ENCODE measurements at places on chromosomes 13 and 19. TPM values are rescaled to one million over a fixed set of nuclear protein-coding genes. Genes with fewer than 3 reads are reported as not detected.

TMPRSS9 gene
- polyA plus RNA-seq: 1.1 TPM

DNA sequence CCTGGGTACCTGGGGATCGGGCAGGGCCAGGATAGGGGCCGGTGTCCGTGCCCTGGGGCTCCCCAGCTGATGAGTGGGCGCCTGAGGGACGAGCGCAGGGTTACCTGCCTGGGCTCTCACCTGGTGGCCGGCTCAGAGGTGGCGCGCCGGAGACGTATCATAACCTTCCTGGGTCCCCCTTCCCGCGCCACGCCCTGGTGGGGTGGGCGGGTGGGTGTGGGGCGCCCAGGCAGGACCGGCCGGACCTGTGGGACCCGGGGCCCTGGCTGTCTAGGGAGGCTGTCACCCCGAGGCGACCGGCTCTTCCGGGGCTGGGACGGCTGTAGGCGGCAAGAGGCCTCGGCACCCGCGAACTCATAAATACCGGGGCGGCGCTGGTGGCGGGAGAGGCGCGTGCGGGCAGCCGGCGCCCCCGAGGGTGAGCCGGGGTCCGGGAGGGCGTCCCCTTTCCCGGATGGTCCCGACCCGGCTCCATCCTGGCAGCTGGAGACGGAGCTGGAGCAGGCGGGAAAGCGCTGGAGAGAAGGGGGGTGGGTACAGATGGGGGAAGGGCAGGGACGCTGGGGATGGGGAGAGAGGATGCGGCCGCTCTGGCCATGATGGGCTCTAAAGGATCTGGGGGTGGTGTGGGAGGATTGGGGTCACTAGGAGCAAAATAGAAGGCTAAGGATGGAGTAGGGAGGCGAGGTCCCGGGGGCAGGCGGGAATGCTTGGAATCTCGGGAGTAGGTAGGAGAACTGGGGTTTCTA, at the start of gene ACP7:
Gene ACP7, plus strand, starts transcription at position 386 of the 749 bp plus-strand sequence. CDS start 902 bp downstream, outside the sequence.
- peaks cover 7% of the 10 kb centered on the region for H3K4me1 ChIP-seq
- DNase-seq: no peak
- H3K4me3 ChIP-seq: no peak within 1 kb of the TSS
- no peaks in the 10 kb centered on the region for H3K36me3 ChIP-seq
- peaks cover 44% of the 10 kb centered on the region for H3K27me3 ChIP-seq
- H3K27ac ChIP-seq: no peak within 1 kb of the TSS

- H3K27ac ChIP-seq: no peak overlapping the region
- DNase-seq: peak; percentile 30
- H3K4me1 ChIP-seq: peaks cover 27% of the 10 kb centered on the region
- peaks cover 47% of the 10 kb centered on the region for H3K27me3 ChIP-seq
Measured at GRCh38 chr13:52851137-52851962, 2.9 kb upstream of the PCDH8 start.

GRCh38 chr19:45568732-45569131, 15.9 kb downstream of the OPA3 start:
- no peak overlapping the region for H3K27ac ChIP-seq
- H3K4me1 ChIP-seq: peaks cover 15% of the 10 kb centered on the region
- DNase-seq: peak; percentile 22
- no peaks in the 10 kb centered on the region for H3K27me3 ChIP-seq
- no peak overlapping the region for H3K4me3 ChIP-seq

GRCh38 chr13:40026741-40027140, 371.3 kb downstream of the COG6 start:
- no peak for DNase-seq
- no peaks in the 10 kb centered on the region for H3K36me3 ChIP-seq
- no peak overlapping the region for H3K27ac ChIP-seq
- no peak overlapping the region for H3K4me3 ChIP-seq
- H3K4me1 ChIP-seq: no peaks in the 10 kb centered on the region
- no peaks in the 10 kb centered on the region for H3K27me3 ChIP-seq

- no peaks in the 10 kb centered on the region for H3K27me3 ChIP-seq
- H3K4me3 ChIP-seq: no peak overlapping the region
- H3K4me1 ChIP-seq: no peaks in the 10 kb centered on the region
Measured at GRCh38 chr13:71814806-71815360, 52.1 kb downstream of the DACH1 start.

ERICH6B gene
- polyA plus RNA-seq: 3.8 TPM

- H3K4me3 ChIP-seq: no peak overlapping the region
- no peaks in the 10 kb centered on the region for H3K36me3 ChIP-seq
- no peaks in the 10 kb centered on the region for H3K4me1 ChIP-seq
- no peak for DNase-seq
- H3K27ac ChIP-seq: no peak overlapping the region
Measured at GRCh38 chr13:112464720-112465119, 88.6 kb downstream of the SPACA7 start.

DNA sequence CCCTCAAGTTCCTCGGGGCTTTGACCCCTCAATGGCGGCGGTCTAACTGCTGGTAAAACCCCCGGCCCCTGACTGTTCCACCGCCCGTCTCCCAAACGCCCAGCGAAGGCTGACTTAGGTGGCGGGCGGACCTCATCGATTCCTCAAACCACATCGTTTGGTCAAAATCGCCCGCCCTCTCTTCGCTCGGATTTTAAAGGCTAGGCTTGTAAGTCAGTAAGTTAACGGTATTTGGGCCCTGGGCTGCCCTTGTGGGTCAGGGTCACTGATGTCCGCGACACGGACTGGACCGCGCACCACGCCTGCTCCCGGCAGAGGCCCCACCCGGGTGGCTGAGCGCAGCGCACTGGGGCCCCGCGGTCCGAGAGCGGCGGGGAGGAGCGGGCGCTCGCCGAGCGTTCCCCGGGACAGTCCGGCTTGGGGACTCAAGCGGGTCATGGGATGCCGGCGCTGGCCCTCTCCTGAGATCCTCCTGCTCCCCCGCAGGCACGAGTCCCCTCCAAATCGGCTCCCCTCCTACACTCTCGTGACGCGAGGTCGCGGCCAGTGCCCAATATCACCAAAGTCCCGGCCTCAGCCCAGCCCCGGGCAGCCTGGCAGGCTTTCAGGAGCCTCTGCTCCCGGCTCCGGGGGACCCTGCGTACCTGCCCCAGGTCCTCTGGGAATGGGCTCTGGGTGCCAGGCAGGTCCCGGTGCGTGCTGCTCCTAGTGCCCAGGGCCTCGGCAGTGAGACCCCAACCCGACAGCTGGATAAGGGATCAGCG, 1.0 kb downstream of the FLT1 start:
- H3K27ac ChIP-seq: peak overlapping the region; percentile 81
- no peaks in the 10 kb centered on the region for H3K36me3 ChIP-seq
- peak; percentile 82 for DNase-seq
- H3K27me3 ChIP-seq: peaks cover 63% of the 10 kb centered on the region

- H3K4me3 ChIP-seq: no peak overlapping the region
- peaks cover 6% of the 10 kb centered on the region for H3K27me3 ChIP-seq
- H3K36me3 ChIP-seq: no peaks in the 10 kb centered on the region
- no peaks in the 10 kb centered on the region for H3K4me1 ChIP-seq
- no peak overlapping the region for H3K27ac ChIP-seq
Measured at GRCh38 chr13:28106976-28107375, 6.6 kb upstream of the FLT3 start.

- H3K4me3 ChIP-seq: no peak overlapping the region
- no peaks in the 10 kb centered on the region for H3K36me3 ChIP-seq
- H3K27me3 ChIP-seq: no peaks in the 10 kb centered on the region
- no peak for DNase-seq
- H3K27ac ChIP-seq: no peak overlapping the region
Measured at GRCh38 chr13:45882626-45883025, 31.1 kb upstream of the SIAH3 start.

DNA sequence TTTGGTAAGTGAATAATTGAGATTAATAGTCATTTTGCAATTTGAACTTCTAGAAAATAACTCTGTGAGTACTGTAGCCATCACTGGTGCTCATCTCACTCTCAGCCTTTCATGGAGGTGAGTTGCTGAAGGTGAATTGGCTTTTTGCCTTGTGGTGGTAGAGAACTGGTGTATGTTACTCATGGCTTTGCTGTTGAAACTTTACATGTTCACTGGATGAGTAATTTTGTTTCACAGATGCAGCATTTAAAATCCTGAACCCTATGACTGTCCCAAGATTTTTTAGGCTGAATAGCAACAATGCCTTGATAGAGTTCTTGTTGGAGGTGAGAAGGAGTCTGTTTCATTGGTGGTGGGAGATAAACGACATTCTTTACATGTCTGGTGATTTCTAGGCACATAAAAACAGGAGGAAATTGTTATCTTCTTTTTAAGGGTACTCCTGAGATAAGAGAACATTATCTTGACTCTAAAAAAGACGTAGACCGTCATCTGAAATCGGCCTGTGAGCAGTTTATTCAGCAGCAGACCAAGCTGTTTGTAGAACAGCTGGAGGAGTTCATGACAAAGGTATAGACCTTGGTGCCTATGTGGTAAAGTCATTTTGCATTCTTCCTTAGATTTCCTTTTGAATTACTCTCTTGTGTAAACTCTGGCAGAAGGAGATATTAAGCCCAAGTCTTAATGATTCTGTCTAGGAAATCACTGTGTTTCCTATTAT, 53.9 kb downstream of the COG3 start:
- no peaks in the 10 kb centered on the region for H3K27me3 ChIP-seq
- H3K36me3 ChIP-seq: peaks cover 96% of the 10 kb centered on the region
- DNase-seq: no peak
- H3K27ac ChIP-seq: no peak overlapping the region

ZNF415 gene
- polyA plus RNA-seq: 24.4 TPM

MAP1S gene
- 29.8 TPM for polyA plus RNA-seq

ZNF296 gene
- 0.43 TPM for polyA plus RNA-seq

PLPPR3 gene
- 6.0 TPM for polyA plus RNA-seq

DNA sequence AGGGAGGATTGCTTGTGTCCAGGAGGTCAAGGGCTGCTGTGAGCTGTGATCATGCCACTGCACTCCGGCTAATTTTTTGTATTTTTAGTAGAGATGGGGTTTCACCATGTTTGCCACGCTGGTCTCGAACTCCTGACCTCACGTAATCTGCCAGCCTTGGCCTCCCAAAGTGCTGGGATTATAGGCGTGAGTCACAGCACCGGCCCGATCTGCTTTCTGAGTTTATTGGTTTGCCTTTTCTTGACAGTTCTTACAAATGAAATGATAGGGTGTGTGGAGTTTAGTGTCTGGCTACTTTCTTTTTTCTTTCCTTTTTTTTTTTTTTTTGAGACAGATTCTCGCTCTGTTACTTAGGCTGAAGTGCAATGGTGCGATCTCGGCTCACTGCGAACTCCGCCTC, 848 bp downstream of the C19orf44 start:
- peaks cover 11% of the 10 kb centered on the region for H3K4me1 ChIP-seq
- H3K4me3 ChIP-seq: peak overlapping the region; percentile 74
- H3K27me3 ChIP-seq: no peaks in the 10 kb centered on the region
- H3K36me3 ChIP-seq: no peaks in the 10 kb centered on the region
- no peak overlapping the region for H3K27ac ChIP-seq

DNA sequence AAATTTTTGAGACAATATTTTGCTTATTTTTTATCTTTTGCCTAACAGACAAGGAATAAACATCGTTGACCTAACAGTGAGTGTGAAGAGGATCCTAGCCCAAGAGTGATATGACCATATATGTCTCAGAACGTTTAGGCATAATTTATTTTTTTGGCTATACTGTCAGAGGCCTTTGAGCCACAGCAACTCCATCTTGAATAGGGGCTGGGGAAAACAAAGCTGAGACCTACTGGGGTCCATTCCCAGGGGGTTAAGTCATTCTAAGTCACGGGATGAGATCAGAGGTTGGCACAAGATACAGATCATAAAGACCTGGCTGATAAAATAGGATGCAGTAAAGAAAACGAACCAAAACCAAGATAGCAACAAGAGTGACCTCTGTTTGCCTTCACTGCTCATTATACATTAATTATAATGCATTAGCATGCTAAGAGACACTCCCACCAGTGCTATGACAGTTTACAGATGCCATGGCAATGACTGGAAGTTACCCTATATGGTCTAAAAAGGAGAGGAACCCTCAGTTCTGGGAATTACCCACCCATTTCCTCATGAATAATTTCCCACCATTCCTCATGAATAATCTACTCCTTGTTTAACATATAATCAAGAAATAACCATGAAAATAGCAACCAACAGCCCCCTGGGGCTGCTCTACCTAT, 510.9 kb upstream of the PCDH9 start:
- H3K36me3 ChIP-seq: no peaks in the 10 kb centered on the region
- no peaks in the 10 kb centered on the region for H3K27me3 ChIP-seq
- H3K27ac ChIP-seq: no peak overlapping the region
- H3K4me1 ChIP-seq: no peaks in the 10 kb centered on the region
- no peak for DNase-seq

- no peaks in the 10 kb centered on the region for H3K27me3 ChIP-seq
- H3K4me1 ChIP-seq: no peaks in the 10 kb centered on the region
- no peak overlapping the region for H3K4me3 ChIP-seq
- no peak for DNase-seq
Measured at GRCh38 chr19:9565900-9566705, 18.2 kb downstream of the ZNF121 start.

KLK1 gene
- 0.75 TPM for polyA plus RNA-seq

GRCh38 chr13:42492372-42492920, 81.5 kb upstream of the TNFSF11 start:
- no peaks in the 10 kb centered on the region for H3K4me1 ChIP-seq
- no peaks in the 10 kb centered on the region for H3K27me3 ChIP-seq
- H3K36me3 ChIP-seq: no peaks in the 10 kb centered on the region

- H3K4me1 ChIP-seq: peaks cover 79% of the 10 kb centered on the region
- H3K36me3 ChIP-seq: no peaks in the 10 kb centered on the region
- H3K27me3 ChIP-seq: peaks cover 6% of the 10 kb centered on the region
- DNase-seq: no peak
- peak overlapping the region; percentile 82 for H3K27ac ChIP-seq
Measured at GRCh38 chr19:1074544-1075283, 7.7 kb downstream of the ARHGAP45 start.

DNA sequence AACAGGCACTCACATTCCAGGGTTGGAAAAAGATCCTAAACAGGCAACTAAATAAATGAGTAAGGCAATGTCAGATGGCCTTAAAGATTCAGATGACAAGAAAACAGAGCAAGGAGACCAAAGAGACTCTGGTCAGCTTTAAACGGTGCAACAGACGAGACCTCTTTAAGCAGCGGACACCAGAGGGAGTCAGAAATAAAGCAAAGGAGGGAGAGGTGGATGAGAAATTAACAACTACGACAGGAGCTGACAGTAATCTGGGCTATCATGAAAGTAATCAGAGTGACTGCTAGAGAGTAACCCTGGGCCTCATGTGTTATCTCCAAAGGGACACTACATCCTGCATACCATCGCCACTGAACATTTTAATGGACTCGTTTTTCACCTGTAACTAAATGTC, 1.1 kb downstream of the ZNF550 start:
- H3K27ac ChIP-seq: no peak overlapping the region
- peak overlapping the region; percentile 93 for H3K4me3 ChIP-seq
- no peaks in the 10 kb centered on the region for H3K27me3 ChIP-seq
- H3K4me1 ChIP-seq: peaks cover 7% of the 10 kb centered on the region
- H3K36me3 ChIP-seq: no peaks in the 10 kb centered on the region
- DNase-seq: no peak

DNA sequence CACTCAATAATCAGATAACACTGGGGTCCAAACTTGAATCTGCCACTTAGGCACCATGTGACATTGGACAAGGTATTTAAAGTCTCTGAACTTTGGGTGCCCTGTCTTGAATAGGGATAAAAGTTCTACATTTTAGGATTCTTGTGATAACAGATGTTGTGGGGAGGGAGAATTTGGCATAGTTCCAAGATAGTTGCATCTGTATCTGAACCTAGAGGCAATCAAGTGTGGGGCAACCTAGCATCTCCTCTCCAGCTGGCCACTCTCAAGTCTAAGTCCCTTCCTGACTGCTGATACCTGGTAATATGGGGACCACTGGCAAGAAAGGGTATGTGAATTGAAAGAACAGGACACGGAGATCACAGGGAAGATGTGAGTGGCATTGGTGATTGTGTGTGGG, 256.1 kb downstream of the FOXO1 start:
- H3K27ac ChIP-seq: peak overlapping the region; percentile 36
- DNase-seq: no peak
- no peak overlapping the region for H3K4me3 ChIP-seq
- H3K36me3 ChIP-seq: no peaks in the 10 kb centered on the region

LIM2 gene
- polyA plus RNA-seq: not detected
